ENCODE measurements at places on chromosomes 6 and 20. TPM values are rescaled to one million over a fixed set of nuclear protein-coding genes. Genes with fewer than 3 reads are reported as not detected.
A peak's percentile ranks its signal among the peaks of the same experiment; 100 is the strongest.

The PIM1 gene
- 30.8 TPM for total RNA-seq

The HCRTR2 gene
- 0.39 TPM for total RNA-seq

GRCh38 chr6:136079701-136080565 lies 170.2 kb downstream of the MTFR2 start:
- no peak for DNase-seq

DNA sequence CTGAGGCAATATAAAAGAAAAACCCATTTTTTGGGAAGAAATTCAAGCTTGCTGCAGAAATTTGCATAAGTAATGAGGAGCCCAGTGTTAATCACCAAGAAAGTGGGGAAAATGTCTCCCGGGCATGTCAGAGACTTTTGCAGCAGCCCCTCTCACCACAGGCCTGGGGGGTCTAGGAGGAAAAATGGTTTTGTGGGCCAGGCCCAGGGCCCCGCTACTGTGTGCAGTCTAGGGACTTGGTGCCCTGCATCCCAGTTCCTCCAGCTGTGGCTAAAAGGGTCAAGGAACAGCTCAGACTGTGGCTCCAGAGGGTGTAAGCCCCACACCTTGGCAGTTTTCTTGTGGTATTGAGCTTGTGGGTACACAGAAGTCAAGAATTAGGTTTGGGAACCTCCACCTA lies 209.7 kb downstream of the HDGFL1 start:
- no peak for DNase-seq

- DNase-seq, result no peak
Measured at GRCh38 chr20:60395991-60396390, 437.8 kb downstream of the CDH26 start.

GRCh38 chr6:134240665-134241431 lies 77.1 kb downstream of the SGK1 start:
- DNase-seq, result peak; percentile 52

DNA sequence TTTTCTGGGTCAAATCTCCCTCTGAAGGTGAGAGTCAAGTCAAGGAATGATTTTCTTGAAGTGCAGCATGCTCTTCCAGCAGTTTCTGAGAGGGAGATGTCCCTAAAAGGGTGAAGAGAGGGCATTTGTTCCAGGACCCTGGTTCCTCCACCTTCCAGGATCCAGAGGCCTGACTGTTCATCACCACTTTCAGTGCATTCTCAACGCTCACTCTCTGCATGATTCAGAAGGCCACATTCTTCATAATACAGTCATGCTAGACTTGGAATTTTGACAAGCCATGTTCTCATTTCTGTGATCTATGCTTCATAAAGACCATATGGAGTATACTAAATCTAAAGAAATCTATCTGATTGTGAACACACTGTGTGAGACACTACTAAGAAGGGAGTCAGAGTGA lies 85.1 kb downstream of the PDE7B start:
- no peak for DNase-seq

GRCh38 chr20:39897058-39897457 lies 792.0 kb downstream of the MAFB start:
- no peak for DNase-seq
